ENCODE measurements at places on chromosomes 2 and 18. TPM values are rescaled to one million over a fixed set of nuclear protein-coding genes. Genes with fewer than 3 reads are reported as not detected.

ZNF804A gene
- total RNA-seq: not detected

ATP8B1 gene
- not detected for total RNA-seq

VWA3B gene
- not detected for total RNA-seq

LRRTM4 gene
- total RNA-seq: not detected

BUB1 gene
- total RNA-seq: 126 TPM

KIAA2012 gene
- total RNA-seq: 0.05 TPM

FIGN gene
- not detected for total RNA-seq

CLASP1 gene
- total RNA-seq: 62.3 TPM

GPR45 gene
- not detected for total RNA-seq

DNAJC5G gene
- not detected for total RNA-seq

CROCC2 gene
- total RNA-seq: not detected

NR4A2 gene
- 3.2 TPM for total RNA-seq

RAB6C gene
- total RNA-seq: not detected

AQP12B gene
- not detected for total RNA-seq

RIT2 gene
- total RNA-seq: not detected

FAM124B gene
- total RNA-seq: 0.23 TPM
